NCI-H1105 (cell line): ENCODE measurements at places on chromosomes 5 and 9.

DNA sequence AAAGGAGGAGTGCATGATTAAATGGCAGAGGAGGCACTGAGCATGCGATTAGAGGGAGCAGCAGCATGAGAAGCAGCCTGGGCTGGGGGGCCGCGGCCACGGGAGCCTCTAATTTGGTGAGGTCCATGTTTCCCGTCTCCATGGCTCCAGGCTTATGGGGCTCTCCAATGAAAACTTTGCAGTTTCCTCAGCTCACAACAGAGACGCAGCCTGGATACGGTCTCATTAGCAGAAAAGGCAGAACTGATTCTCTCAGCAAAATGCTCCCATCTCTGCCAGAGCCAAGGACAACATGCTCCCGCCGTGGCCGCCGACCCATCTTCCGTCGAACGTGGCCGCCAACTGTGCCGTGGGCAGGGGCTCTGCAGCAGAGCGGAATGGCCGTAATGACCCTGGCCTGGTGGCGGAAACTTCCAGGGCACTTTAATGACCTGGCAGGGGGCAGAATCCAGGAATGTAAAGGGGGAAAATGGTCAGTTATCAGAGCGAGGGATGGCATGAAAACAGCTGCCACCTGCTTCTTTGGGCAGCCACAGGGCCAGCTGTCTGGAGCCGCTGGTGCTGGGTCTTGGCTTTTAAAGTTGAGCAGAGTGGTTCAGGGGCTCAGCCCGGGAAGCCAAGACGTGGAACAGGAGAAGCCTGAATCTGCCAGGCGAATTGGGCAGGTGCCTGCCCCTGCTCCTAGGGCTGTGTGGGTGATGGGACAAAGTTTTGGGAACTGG, 76.5 kb downstream of the COL5A1 start:
- no peak for DNase-seq

DNA sequence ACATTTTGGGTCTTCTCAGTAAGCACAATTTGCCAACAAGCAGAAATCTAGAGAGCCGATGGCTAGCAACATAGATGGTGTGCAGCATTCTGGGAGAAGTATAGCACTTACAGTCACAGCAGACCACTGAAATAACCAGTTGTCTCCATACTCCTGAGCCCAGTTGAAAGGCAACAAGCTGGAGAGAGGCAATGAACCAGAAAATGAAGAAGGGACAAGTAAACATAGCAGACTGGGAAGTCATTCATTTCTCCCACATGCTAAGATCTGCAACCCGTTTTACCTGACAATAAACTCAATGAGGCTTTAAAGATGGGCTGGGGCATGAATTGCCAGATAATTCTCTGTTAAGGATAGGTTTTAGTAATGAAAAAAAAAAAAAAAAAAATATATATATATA, 575.6 kb upstream of the GRAMD2B start:
- no peak for DNase-seq

DNA sequence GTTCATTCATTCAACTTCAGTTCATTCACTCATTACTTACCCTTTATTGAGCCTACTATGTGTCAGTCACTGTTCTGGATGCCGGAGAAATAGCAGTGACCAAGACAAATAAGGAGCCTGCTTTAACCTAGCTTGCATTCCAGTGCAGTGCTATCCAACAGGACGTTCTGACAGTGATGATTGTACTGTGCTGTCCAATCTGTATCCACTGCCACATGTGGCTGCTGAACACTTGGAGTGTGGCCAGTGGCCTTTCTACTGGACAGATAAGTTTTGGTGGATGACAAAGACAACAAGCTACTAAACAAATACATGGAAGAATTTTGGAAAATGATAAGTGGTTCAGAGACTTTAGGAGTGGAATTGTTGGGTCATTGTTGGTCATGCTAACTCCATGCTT, 33.6 kb downstream of the SUB1 start:
- no peak for DNase-seq

DNA sequence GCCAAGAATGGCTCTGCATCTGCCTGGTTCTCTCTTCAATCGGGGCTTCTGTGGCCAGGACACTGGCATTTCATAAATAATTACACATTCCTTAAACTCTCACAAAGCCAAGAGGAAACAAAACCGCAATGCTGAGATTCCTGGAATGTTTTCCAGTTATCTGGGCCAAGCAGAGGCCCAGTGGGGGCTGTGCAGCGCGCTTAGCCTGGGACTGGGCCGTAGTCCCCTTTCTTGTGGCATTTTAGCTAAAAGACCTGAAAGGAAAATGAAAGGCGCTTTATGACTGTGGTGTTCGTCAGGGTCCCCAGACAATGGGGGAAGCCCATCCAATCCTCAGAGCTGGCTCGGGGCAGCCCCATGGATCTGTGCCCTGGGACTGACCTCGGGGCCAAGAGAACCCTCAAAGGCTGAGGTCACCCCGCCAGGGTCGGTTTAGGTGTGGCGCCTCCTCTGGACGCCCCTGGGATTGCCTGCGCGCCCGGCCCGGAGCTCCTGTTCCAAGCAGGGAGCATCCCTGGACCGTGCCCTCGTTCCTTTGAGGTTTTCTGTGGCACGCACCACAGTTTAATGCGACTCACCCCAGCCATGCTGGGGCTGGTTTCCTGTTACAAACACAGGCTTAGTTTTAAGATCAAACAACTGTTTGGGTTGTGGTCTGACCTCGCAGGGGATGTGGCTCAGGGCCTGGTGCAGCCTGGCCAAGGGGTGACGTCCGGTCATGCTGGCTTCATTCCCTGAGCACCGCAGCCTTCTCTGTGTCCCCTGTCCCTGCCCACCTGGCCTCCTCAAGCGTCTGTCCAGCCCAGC, 51.5 kb upstream of the NKD2 start:
- DNase-seq, result no peak

- DNase-seq, result no peak
Observed at GRCh38 chr9:792331-793260, 48.9 kb upstream of the DMRT1 start.

GRCh38 chr5:122985954-122986721, 50.4 kb downstream of the PPIC start:
- no peak for DNase-seq

- no peak for DNase-seq
Observed at GRCh38 chr9:88835038-88835466, 156.2 kb upstream of the S1PR3 start.
